K562 (cell line): ENCODE measurements at places on chromosomes 7 and 10. TPM values are rescaled to one million over a fixed set of nuclear protein-coding genes. Genes with fewer than 3 reads are reported as not detected.

PTPRZ1 gene
- 0.04 and 0.11 TPM in 2 replicates for total RNA-seq

SH3PXD2A gene
- total RNA-seq, result 8.5 and 9.3 TPM in 2 replicates

CXCL12 gene
- 0.18 and 0.49 TPM in 2 replicates for total RNA-seq

C10orf67 gene
- total RNA-seq, result not detected in 2 replicates

SPDYE2B gene
- not detected in 2 replicates for total RNA-seq

RGS10 gene
- total RNA-seq, result 56.6 and 59.1 TPM in 2 replicates

ODAD2 gene
- total RNA-seq, result not detected in 2 replicates

EGR2 gene
- 0.18 and 0.83 TPM in 2 replicates for total RNA-seq

HYAL4 gene
- not detected in 2 replicates for total RNA-seq
